CD4-positive, alpha-beta T cell treated with Interleukin-21 for 1 hour (primary cell): ENCODE measurements at places on chromosomes 3 and 15.

DNA sequence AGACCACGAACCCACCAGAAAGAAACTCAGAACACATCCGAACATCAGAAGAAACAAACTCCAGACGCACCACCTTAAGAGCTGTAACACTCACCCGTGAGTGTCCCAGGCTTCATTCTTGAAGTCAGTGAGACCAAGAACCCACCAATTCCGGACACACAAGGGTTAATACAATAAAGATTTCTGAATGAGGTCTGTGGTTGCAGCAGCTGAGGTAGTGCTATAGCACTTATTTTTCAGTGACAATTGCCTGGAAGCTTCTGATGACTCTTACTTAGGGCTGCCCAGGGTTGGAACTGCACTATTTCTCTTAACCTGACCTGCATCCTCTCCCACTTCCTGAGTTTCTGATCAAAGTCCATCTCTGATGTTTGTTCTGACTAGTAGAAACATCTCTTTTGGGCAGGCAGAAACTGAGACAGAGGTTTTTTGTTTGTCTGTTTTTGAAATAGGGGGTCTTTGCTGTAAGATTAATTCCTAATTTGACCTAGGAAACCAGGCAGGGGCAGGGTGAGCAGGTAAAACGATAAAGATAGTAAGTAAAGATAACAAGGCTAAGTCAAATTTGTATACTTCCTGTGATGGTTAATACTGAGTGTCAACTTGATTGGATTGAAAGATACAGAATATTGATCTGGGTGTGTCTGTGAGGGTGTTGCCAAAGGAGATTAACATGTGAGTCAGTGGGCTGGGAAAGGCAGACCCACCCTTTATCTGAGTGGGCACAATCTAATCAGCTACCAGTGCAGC, 169.1 kb downstream of the GAP43 start:
- DNase-seq = peak; percentile 30

DNA sequence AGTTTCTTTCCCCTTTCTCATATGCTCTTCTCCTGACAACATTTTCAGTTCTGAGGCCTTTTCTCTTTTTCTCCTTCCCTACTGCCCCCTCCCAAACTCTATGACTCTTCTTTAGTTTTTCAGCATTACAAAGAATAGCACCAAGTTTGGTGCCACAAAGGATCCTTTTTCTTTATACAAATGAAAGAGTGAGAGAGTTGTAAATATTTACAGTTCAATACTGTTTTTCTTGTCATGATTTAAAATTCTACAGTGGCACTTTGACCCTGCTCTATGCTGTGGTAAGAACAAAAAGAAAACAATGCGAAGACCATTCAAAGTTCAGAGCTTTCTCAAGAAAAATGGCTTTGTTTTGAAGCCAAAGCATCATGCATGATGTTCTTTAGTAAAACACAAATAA, 667.9 kb upstream of the SGO1 start:
- DNase-seq = no peak

- no peak for DNase-seq
Observed at GRCh38 chr15:70284438-70285214, 186.9 kb upstream of the TLE3 start.

DNA sequence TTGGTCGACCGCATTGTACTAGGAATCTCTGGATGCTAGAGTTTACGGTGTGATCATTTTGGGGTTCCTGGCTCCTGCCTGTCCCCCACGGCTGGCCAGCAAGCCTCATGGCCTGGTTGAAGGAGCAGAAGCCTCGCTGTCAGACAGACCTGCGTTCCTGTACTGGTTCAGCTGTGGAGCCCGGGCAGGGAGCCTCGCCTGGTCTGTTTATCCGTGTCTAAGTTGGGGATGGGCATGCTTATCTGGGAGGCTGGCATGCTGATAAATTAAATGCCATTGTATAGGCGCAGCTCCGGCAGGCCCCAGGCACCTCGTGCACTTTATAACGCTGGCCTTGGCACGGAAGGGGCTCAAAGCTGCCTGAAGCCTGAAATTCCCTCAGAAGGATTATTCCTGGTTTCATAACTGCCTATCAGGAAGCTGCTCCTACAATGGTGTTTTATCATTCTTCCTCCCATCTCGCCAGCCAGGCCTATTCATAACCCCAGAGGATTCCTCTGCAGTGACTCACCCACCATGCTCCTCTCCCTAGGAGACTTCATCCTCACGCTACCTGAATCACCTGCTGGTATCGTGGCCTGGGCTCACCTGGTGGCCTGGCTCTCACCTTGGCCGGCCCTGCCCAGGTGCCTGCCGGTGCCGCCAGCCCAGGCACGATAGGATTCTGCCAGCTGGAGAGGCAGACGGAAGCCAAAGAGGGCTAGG, 110.9 kb downstream of the ASB7 start:
- no peak for DNase-seq

DNA sequence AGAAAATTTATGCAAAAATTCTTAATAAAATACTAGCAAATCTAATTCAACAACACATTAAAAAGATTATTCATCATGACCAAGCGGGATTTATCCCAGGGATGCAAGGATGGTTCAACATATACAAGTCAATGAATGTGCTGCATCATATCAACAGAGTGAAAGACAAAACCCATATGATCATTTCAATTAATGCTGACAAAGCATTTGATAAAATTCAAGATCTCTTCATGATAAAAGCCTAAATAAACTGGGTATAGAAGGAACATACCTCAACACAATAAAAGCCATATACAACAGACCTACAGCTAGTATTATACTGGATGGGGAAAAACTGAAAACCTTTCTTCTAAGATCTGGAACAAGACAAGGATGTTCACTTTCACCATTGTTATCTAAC, 89.7 kb downstream of the KBTBD8 start:
- DNase-seq = no peak
